ENCODE measurements at places on chromosomes 12 and 14.

GRCh38 chr12:101372431-101372830 lies 35.1 kb downstream of the ARL1 start:
- no peak for DNase-seq

- no peak for DNase-seq
Observed at GRCh38 chr12:11780521-11781101, 131.1 kb downstream of the ETV6 start.

- no peak for DNase-seq
Observed at GRCh38 chr14:75404847-75405246, 23.0 kb upstream of the JDP2 start.

GRCh38 chr14:69037790-69038454 lies 58.8 kb upstream of the ACTN1 start:
- DNase-seq: no peak

DNA sequence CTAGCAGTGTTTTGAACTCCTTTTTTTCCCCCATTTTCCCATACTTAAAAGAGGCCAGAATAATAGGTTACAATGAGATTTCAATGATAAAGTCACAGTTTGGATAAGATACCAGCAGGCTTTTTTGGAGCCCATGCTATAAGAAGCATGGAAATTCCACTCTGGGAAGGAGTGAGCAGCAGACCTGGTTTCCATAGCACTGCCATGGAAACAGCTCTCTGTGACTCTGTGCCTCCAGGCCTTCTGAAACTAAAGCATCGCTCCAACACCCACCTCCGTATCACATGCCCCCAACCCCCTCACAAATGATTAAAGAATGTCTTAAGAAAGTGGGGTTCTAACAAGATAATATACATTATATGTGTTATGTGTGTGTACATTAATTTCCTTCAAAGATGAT lies 165.0 kb downstream of the GRIN2B start:
- DNase-seq: no peak
